Hematopoietic multipotent progenitor cell treated with erythropoietin and hydrocortisone succinate and interleukin-3 and kit ligand, for 8 days (in vitro differentiated cells): ENCODE measurements at places on chromosomes 1 and 21.

DNA sequence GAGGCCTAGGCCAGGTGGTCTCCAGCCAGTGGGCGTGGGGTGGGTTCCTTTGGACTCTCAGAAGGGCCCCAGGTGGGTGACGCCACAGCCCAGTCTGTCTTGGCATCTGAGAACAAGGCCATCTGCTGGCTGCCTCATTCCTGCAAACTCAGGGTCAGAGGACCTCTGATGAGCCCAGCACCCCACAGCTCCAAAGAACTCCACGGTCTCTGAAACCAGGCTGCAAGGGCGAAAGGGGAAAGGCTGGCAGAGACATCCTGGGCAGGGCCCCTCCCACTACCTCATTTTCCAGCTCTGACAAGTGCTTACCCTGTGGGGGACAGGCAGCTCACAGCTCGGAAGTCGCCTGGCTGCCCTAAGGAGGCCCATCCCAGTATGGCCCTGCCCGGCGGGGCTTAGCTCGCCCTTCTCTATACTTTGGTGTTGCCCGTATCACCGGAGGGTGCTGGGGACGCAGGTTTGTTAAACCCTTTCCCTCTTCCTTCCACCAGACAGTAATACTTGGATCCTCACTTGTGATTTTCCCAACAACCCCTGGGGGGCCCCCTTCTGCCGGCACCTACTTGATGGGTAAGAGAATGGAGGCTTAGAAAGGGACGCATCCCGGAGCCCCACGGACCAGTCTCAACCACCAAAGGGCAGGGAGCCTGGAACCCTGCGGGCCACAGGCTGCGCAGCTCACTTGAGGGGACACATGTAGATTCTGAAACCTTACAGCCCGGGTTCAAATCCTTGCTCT is 10.9 kb upstream of the EDN2 start:
- peak; percentile 28 for DNase-seq

DNA sequence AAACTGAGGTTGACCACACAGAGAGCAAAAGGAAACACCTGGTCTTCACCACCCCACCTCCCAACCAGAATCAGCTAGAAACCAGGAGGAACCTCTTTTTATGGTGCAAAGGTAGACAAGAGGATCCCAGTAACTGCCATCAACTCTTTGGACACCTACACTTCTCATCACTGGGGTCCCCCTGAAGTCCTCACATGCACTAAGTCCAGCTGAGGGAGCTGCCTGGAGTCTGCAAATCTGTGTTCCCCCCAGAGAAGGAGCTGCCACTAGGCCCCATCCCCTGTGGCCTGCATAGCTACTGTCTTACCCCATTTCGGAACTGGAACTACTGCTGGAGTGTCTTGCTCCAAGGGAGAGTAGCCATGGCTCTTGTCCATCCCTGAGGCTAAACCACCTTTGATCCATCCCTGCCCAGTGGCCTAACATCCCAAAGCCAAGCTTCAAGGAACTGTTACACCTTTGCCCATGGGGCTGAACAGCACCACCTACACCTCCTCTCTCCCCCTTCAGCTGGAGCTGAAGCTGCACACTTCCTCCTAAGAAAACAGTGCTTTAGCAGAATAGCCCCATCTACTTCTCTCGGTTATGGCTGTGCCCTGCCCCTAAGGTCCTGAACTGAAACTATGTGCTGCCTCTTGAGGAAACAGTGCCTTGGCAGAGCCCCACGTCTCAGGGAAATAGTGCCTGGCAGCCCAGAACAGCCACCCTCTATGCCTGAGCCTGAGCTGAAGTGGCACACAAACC is 85.4 kb upstream of the CD53 start:
- DNase-seq, result no peak

DNA sequence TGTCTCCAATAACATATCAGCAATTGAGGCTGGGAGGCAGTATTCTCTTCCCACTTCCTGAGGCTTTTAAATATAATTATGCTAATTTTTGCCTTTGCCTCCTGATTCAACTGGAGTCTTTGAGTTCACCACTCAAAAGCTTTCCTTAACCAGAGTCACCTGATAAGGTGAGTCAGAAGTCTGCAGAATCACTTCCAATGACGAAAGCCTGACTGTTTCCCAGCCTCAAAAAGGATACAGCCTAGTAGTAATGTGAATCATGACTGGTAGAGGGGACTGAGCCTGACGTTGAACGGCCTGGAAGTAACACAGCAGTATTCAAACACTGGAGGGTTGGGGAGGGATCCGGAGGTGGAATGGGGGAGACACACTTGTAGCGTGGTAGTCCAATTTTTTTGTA is 10.4 kb upstream of the MRPL9 start:
- DNase-seq, result no peak

DNA sequence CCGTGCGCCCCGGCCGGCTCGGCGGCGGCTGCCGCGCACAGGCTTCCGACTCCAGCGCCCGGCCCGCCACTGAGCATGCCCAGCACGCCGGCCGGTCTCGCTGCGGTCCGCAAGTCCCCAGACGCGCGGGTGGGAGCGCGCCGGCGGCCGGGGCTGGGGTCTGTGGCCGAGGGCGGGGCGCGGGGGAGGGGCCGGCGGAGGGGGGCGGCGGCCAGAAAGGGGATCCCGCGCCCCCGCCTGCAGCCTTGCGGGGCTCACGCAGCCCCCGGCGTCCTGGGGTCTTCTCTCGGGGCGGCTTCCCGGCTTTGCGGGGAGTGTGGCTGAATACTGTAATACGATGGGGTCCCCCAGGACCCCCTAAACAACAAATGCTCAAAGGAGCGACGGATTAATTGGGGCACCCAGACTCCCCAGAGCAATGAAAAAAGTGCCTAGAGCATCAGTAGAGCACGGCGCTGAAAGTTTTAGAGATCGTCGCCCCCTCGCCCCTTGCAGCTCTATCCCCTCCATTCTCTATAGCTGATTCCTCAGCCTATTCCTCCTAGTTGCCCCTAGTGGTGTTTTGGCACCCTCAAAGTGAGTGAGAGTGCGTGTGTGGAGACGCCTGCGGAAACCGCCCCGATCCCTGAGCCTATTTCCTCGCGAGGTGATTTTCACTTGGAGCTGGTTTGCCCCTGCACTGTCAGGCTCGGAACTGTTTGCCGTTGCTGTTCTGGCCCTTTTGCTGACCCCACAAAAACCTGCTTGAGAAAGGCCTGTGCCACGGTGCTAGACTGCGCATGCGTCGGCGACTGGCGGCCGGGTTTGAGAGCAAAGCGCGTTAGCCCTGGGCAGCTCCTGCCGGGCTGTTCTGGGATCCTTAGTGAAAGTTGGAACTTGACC is at the start of gene VAV3:
Gene VAV3, minus strand, starts transcription at position 71 of the 882 bp plus-strand sequence. CDS start 311 bp downstream, outside the sequence.
- peak; percentile 88 for DNase-seq

- DNase-seq, result no peak
These were observed 32.2 kb upstream of the TNFSF18 start for GRCh38 chr1:173082913-173083312.

DNA sequence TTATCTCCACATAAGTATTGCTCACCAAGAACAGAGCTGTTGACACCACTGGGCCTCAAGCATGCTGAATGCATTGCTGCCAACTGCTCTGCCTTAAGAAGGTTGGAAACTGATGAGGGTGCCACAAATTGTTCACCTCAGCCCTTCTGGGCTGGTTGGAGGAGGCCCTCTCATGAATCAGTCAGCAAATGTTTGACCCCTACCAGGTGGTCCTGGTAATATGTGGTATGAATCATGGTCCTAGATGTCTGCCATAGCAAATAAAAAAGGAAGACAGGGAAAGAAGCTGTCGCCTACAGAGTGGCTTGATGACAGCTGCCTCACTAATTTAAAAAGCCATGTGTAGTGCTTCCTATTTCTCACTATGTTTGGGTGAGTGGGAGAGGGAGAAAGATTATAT is 12.2 kb downstream of the SPATA46 start:
- DNase-seq, result no peak

DNA sequence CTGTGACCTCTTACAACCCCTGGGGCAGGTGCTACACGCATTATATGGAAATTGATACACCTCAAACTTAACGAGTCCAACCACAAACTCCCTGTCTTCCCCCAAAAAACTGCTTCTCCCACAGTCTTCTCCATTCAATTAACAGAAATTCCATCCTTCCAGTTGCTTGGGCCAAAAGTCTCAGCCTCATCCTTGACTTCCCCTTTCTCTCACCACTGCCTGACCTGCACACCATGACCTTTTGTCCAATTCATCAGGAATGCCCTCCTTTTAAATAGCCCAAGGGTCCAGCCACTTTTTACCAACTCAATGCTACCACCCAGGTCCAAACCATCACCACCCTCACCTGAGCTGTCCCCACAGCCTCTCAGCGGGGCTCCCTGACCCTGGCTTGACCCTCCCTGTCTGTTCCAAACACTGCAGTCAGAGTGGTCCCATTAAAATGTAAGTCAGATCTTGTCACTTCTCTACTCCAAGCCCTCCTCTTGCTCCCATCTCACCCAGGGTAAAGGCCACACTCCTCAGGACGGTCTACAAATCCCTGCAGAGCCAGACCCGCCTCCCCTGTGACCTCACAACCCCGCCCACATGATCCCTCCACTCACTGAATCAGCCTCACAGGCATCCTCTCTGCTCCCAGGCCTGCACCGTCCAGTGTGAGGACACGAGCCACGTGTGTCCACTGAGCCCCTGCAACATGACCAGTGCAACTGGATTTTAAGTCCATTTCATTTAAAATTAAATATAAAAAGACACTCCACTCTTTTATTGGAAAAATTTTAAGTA is 18.5 kb downstream of the KCNN3 start:
- DNase-seq, result no peak

GRCh38 chr1:236685917-236686814 is at the start of gene ACTN2:
Gene ACTN2, plus strand, starts transcription at chr1:236686499. Its CDS starts 175 bp downstream, at chr1:236686674.
- peak; percentile 66 for DNase-seq

GRCh38 chr1:99292886-99293285 is 28.6 kb downstream of the PLPPR4 start:
- DNase-seq, result no peak

DNA sequence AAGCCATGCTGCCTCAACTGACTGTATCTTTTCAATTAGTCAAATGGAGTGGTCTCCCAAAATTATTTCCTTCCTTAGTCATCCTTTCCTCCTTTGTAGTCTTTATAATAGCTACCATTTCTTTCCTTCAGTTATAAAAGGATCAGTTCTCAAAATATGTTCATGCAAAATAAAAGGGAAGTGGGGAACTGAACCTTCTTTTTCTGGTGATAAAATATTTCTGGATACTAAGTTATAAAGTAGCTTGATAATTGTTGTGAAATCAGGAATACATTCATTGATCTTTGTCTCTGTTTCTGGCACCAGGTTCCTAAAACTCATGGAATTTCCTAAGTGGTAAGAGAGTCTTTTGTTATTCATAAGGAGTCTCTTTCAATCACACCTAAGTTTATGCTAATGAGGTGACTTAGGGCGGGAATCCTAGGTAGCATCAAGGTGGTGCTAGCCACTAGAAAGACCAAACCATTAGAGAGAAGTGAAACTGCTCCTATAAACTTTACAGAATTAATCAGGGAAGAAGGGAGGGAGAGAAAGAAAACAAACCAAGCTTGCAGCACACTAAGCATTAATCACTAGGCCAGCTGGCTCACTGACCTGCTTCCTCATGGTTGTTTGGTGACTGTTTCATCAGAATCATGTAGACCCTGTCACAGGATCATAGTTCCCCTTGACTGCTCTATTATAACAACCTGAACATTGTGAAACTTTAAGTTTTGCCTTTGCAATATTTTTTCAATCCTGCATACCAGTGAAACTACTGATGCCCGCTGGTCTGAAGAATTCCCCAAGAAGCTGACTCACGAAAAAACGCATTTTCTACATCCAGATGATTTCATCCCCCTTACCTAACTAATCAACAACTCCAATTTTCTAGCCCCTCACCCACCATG is 161.6 kb upstream of the PTBP2 start:
- DNase-seq, result no peak

DNA sequence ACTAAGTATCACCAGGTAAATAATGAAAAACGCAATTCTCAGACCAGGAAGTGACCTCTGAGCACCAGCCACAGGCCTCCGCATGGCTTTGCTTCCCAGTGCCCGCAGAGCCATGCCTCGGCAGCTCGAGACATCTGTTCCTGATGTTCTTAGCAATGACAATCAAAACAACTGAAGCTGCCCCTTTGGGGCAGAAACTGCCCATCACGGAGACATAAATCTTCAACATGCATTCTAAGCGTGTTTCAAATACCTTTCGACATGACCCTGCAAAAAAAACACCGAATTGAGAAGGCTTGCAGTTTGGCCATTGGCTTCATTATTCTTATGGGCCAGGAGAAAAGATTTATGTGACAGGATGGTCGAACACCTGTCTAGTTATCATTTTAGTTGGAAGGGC is 5.8 kb upstream of the RAP1GAP start:
- no peak for DNase-seq

GRCh38 chr1:62513013-62513412 is 76.2 kb downstream of the USP1 start:
- DNase-seq, result no peak

DNA sequence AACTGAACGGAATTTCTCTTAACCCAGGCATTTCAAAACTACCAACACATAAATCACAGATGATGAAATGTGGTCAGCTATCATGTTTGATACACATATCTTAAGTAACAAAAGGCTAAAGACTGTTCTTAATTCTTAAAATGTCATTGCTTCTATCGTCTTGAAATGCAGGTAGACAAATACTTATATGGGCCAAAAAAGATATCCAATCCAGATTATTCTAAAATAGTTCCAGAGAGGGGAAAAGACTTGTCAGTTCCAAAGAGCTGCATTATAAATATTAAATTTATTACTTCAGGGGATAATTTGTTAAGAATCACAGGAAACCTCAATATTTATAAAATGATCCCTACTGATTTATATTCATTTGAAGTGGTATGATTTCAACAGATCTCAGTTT is 259.4 kb downstream of the FAF1 start:
- DNase-seq, result no peak

- DNase-seq, result no peak
These were observed 18.0 kb downstream of the ZMYM1 start for GRCh38 chr1:35097224-35097623.

DNA sequence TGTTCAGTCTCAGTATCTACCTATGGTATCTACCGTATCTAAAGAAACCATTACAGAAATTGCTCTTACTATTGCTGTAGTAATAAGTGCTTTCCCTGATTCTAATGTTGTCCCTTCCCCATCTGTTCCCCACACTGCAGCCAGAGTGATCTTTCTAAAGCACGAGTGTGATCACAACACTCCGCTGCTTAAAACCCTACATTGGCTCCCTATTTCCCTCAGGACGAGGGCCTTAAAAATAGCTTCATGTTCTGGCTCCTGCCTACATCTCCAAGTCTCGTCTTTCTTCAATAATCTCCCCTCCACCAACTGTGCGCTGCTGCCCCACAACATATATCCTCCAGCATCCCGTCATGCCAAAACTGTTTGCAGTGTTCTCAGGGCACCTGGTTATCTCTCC is 150.6 kb downstream of the SDCCAG8 start:
- no peak for DNase-seq
